ENCODE measurements at places on chromosomes 4 and X. TPM values are rescaled to one million over a fixed set of nuclear protein-coding genes. Genes with fewer than 3 reads are reported as not detected.

Gene REELD1
- 0.42 TPM for total RNA-seq

- DNase-seq: no peak
- H3K4me3 ChIP-seq: no peak overlapping the region
- H3K4me1 ChIP-seq: no peaks in the 10 kb centered on the region
- H3K36me3 ChIP-seq: no peaks in the 10 kb centered on the region
Measured at GRCh38 chrX:100819534-100819836, 706 bp upstream of the CSTF2 start.

DNA sequence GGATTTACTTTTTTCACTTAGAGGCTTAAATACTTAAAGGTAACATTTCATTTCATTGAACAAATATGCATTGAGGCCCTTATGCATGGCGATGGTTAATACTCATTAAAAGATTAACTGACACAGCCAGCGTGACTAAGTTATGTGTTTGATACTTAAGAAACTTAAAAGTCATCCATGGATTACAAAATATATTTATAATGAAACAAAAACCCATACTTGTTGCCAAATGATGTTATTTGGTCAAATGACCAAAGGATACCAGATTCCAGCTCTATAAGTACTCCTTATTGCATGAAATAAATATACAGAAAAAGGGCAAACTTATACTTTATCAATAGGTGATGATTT, 26.7 kb downstream of the ZNF330 start:
- H3K27me3 ChIP-seq: no peaks in the 10 kb centered on the region
- no peaks in the 10 kb centered on the region for H3K36me3 ChIP-seq
- H3K4me3 ChIP-seq: no peak overlapping the region
- H3K4me1 ChIP-seq: peaks cover 14% of the 10 kb centered on the region

DNA sequence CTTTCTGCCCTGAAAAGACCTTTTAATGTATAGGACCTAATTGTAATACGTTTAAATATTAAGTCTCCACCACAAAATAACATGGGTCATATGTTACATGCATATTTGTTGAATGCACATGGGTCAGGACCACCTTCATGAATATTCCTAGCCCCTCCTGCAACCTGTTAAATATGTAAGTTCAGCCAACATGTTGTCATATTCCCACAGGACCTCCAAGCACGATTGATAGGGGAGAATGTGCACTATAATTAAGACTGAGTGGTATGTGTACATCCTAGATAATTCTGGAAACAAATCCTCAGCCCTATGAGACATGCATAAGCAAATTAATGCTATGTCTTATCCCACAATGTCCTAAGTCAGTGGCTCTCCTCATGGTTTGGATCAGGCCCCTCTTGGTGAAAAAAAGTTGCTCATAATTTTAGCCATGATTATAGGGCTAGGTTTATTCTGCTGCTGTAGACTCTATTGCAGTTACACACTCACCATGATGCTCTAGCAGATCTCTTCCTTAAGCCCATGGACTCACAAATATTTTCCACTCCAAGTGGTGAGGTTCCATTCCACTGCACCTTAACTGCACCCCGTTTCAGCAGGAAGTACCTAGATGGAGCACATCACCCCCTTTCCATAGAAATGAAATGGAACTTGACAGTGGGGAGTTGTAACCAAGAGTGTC, 10.2 kb downstream of the TIGD2 start:
- DNase-seq: no peak
- H3K27ac ChIP-seq: no peak overlapping the region
- H3K4me3 ChIP-seq: no peak overlapping the region
- H3K36me3 ChIP-seq: no peaks in the 10 kb centered on the region

Gene ZRSR2
- total RNA-seq: 106 TPM

GRCh38 chr4:183360161-183360919, 38.1 kb upstream of the CLDN24 start:
- no peaks in the 10 kb centered on the region for H3K27me3 ChIP-seq
- no peak for DNase-seq
- no peaks in the 10 kb centered on the region for H3K4me1 ChIP-seq

DNA sequence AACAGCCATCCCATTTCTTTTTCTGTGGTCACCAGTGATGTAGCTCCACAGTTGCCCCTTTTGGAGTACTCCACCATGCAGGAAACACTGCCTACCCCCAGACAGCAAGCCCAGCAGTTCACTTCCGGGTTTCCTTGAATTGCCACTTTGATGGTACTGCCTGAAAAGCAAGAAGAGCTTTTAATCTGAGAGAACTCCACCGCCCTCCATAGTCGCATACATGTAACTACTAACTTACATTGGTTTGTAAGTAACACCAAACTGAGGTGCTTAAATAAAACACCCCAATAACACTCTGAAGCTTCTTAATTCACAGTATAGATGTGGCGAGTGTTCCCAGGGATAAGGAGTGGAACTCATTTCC, 53.6 kb upstream of the HPSE start:
- no peaks in the 10 kb centered on the region for H3K36me3 ChIP-seq
- no peak for DNase-seq
- no peak overlapping the region for H3K4me3 ChIP-seq
- no peak overlapping the region for H3K27ac ChIP-seq

Gene PDE6B
- 26.4 TPM for total RNA-seq

Gene CXCL3
- total RNA-seq: 0.22 TPM

Gene MAGEA8
- not detected for total RNA-seq

Gene NPY5R
- 0.22 TPM for total RNA-seq

Gene ZNF157
- total RNA-seq: 2.0 TPM

DNA sequence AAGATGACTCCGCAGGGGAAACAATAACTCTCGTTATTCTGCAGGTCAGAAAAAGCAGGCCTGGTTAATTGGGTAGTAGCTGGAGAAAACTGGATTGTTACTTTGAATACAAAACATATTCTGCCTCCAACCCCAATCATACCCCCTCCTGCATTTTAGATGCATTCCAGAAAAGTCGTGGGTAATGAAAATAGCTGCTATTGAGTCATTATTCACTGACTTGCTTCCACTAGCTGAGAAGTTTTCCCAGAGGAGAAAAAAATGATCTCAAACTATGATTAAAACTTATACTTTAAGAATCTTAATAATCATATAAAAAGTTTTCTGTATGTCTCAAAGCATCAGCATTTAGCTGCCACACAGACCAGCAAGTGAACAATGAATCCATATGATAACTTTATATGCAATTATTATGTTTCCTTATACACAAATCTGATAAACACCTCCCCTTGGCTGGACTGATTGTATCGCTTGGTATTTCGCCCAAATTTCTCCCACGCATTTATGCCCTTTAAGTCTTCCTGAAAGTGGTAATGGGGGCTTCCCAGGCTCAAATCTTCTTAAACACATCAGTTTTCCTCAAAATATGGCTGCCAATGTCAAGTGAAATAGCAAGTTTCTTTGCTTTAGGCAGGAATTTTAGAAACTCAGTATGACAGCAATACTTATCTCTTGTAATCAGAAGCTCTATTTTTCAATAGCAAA, 181.0 kb downstream of the LDB2 start:
- H3K36me3 ChIP-seq: no peaks in the 10 kb centered on the region
- H3K4me3 ChIP-seq: no peak overlapping the region
- peaks cover 8% of the 10 kb centered on the region for H3K4me1 ChIP-seq
- DNase-seq: no peak

GRCh38 chr4:151522866-151523519, 114.0 kb downstream of the FHIP1A start:
- H3K27me3 ChIP-seq: no peaks in the 10 kb centered on the region
- DNase-seq: no peak
- H3K27ac ChIP-seq: no peak overlapping the region

DNA sequence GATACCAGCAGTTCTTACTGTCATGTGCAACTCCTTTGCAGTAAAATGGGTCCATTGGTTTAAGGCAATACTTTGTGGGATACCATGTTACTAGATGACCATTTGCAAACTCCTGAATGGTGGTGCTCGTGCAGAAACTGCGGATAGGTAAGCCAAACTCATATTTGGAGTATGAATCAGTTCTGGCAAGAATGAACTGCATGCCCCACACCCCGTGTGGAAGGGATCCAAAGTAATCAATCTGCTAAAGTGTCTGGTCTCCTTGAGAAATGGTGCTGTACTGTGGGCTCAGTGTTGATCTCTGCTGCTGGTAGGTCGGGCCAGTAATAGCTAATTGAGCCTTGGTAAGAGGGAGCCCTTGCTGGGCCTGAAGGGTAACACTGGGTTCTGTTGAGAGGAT, 4.2 kb upstream of the TAB3 start:
- DNase-seq: no peak
- H3K27ac ChIP-seq: no peak overlapping the region

- no peak within 1 kb of the TSS for H3K27ac ChIP-seq
- no peaks in the 10 kb centered on the region for H3K27me3 ChIP-seq
- no peaks in the 10 kb centered on the region for H3K4me1 ChIP-seq
- DNase-seq: no peak
Measured at GRCh38 chrX:140709421-140709846, at the start of gene LINC00632. Gene LINC00632 (plus strand): TSS chrX:140709759.

Gene TLR8
- 1.7 TPM for total RNA-seq

DNA sequence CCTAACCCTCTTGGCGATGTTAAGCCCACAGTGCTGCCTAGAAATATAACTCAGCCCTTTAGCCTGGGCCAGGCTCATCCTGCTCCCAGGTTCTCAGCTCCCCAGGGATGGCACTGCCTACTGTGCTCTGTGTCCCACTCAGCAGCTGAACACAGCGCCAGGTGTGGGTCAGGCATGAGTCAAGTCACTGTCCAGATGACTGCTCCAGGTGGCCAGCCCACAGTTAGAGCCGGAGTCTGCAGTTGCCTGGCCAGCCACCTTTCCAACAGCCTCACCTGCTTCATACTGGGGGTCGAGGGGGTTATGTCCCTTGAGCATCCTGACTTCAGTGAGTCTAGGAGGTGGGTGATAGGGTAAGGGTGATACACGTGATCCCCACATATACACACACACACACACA, 48.4 kb downstream of the TBC1D14 start:
- H3K27me3 ChIP-seq: no peaks in the 10 kb centered on the region
- H3K4me3 ChIP-seq: no peak overlapping the region
- DNase-seq: no peak
- H3K27ac ChIP-seq: no peak overlapping the region
- H3K4me1 ChIP-seq: peaks cover 25% of the 10 kb centered on the region

DNA sequence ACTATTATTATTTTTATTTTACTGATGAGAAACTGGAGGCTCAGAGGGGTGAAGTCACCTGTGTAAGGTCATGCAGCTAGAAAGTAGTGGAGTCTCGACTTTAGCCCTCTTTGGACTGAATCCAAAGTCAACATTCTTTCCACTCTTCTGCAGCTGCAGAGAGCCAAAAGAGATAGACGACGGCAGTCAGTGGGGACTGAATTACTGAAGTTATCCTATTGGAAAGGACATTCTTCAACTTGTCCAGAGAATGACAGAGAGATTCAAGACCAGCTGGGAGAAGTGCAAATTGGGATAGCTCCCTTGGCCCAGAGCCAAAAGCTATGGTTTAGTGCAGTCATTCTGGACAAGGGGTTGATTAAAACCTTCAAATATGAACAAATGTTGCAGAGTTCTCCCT, 42.5 kb downstream of the VGLL1 start:
- no peaks in the 10 kb centered on the region for H3K27me3 ChIP-seq
- no peak overlapping the region for H3K4me3 ChIP-seq
- no peak overlapping the region for H3K27ac ChIP-seq
- peak; percentile 2 for DNase-seq

Gene GPR78
- total RNA-seq: not detected

GRCh38 chr4:122249357-122249756, 97.2 kb downstream of the BLTP1 start:
- no peak overlapping the region for H3K27ac ChIP-seq
- DNase-seq: no peak
- H3K27me3 ChIP-seq: no peaks in the 10 kb centered on the region
- no peaks in the 10 kb centered on the region for H3K4me1 ChIP-seq

Gene HTN3
- total RNA-seq: not detected

DNA sequence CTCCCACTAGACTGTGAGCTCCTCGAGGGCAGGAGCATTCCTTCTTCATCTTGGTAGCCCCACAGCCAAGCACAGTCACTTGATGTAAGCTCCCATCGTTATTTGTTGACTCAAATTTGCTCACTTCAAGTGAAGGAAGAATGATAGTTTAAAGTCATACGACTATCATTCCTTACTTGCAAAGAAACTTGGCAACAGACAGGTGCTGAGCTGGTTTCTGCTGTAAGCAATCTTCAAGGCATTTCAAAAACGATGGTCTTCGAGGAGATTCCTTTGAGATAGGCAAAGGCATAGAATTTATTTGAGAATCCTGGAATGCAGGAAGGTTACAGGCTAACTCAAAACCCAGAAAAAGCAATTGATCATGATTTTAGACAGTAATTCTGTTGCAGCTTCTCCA, 64.8 kb downstream of the QDPR start:
- H3K27me3 ChIP-seq: no peaks in the 10 kb centered on the region
- no peak overlapping the region for H3K27ac ChIP-seq
- no peak overlapping the region for H3K4me3 ChIP-seq
- H3K36me3 ChIP-seq: no peaks in the 10 kb centered on the region

GRCh38 chrX:124010157-124010556, 48.7 kb downstream of the STAG2 start:
- H3K36me3 ChIP-seq: no peaks in the 10 kb centered on the region
- no peak overlapping the region for H3K27ac ChIP-seq

Gene ZDHHC9
- 19.7 TPM for total RNA-seq

DNA sequence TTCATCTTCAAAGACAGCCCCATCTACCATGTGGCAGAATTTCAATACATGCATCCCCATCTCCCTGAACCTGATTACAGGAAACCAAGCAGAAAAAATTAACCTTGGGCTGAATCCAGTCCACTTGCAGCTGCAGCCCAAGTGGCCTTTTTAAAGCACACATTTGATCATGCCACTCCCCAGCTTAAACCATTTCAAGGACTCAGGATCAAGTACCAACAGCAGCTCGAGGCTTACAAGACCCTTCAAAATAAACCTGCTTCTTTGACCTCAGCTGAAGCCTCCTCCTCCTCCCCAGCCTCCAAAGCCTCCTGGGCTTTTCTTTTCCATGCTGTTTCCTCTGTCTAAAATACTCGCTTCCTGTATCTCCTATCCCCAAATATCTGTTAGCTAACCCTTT, 50.7 kb upstream of the KIT start:
- H3K27me3 ChIP-seq: no peaks in the 10 kb centered on the region
- no peak overlapping the region for H3K27ac ChIP-seq
- H3K4me3 ChIP-seq: no peak overlapping the region
- no peaks in the 10 kb centered on the region for H3K36me3 ChIP-seq
- no peaks in the 10 kb centered on the region for H3K4me1 ChIP-seq

- no peaks in the 10 kb centered on the region for H3K36me3 ChIP-seq
- no peaks in the 10 kb centered on the region for H3K27me3 ChIP-seq
- DNase-seq: no peak
- no peaks in the 10 kb centered on the region for H3K4me1 ChIP-seq
- H3K27ac ChIP-seq: no peak overlapping the region
Measured at GRCh38 chr4:186118582-186118981, 14.1 kb downstream of the FAM149A start.
